ENCODE measurements at places on chromosomes 5 and 9. TPM values are rescaled to one million over a fixed set of nuclear protein-coding genes. Genes with fewer than 3 reads are reported as not detected.

The EIF4E1B gene
- not detected for total RNA-seq

The TMOD1 gene
- not detected for total RNA-seq

The IGFBPL1 gene
- total RNA-seq: 1.5 TPM

The GNA14 gene
- not detected for total RNA-seq

The ZNF366 gene
- total RNA-seq: not detected

The HSPA5 gene
- total RNA-seq: 273 TPM

The CBY3 gene
- total RNA-seq: not detected
